ENCODE measurements at places on chromosomes 1 and 21.

DNA sequence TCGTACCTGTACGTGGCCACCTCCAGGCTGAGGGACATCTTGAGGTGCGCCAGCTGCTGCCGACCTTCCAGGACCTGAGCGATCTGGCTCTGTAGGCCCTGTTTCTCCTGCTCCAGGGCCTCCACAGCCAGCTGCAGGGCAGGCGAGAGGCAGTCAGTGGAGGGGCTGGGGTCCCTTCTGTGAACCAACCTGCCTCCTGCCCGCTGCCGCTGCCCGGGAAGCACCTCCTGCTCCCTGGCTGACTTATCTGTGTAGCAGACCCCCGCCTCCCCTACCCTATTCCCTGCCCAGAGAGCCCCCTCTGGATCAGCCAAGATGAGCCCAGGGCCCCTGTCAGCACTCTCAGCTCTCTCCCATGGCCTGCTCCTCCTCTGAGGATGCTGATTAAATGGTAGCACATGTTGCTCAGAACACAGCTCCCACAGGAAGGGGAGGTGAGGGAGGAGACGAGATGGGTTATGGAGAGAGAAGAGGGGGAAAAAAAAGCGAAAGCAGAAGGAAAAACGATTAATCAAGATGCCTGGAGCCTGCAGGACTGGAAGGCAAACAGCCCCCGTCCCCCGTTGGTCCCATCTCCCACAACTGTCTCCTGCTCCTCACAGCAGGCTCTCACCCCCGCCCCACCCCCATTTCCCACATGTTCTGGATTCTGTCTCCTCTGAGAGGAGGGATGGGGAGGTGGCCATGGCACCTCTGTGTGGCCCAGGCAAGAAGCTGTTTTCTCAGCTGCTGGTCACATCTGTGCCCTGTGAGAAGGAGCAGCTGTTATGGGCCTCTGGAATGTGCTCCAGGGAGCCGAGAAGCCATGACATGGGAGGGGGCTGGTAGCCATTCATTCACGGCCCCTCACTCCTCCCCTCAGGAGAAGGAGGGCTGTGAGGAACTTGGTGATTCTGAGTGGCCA lies 1.7 kb downstream of the NES start:
- no peak for DNase-seq

GRCh38 chr1:183566026-183566425 lies 24.2 kb downstream of the NCF2 start:
- DNase-seq: no peak

- no peak for DNase-seq
Observed at GRCh38 chr1:185409763-185410528, 92.9 kb upstream of the IVNS1ABP start.

- DNase-seq: no peak
Observed at GRCh38 chr1:26575348-26575747, 45.8 kb downstream of the RPS6KA1 start.

DNA sequence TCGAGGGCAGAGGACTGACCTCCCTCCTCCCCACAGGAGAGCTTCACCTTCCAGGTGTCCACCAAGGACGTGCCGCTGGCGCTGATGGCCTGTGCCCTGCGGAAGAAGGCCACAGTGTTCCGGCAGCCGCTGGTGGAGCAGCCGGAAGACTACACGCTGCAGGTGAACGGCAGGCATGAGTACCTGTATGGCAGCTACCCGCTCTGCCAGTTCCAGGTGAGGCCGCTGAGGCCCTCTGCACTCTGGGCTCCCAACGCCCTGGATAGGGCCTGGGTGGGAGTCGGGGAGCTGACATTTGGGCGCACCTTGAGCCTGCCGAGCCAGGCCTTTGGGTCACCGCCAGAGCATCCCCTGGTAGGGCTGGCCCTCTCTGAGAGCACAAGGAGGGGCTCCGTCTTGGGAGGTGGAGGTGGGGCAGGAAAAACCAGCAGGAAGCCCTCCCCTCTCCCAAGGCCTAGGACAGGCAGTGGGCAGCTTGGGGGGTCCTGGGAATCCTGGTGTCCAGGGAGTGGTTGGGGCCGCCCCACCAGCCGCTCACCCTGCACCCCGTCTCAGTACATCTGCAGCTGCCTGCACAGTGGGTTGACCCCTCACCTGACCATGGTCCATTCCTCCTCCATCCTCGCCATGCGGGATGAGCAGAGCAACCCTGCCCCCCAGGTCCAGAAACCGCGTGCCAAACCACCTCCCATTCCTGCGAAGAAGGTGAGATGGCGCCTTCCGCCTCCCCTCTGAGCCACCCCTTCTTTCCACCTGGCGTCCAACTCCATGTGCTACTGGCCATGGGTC lies 65.1 kb downstream of the PIK3CD start:
- DNase-seq: no peak

DNA sequence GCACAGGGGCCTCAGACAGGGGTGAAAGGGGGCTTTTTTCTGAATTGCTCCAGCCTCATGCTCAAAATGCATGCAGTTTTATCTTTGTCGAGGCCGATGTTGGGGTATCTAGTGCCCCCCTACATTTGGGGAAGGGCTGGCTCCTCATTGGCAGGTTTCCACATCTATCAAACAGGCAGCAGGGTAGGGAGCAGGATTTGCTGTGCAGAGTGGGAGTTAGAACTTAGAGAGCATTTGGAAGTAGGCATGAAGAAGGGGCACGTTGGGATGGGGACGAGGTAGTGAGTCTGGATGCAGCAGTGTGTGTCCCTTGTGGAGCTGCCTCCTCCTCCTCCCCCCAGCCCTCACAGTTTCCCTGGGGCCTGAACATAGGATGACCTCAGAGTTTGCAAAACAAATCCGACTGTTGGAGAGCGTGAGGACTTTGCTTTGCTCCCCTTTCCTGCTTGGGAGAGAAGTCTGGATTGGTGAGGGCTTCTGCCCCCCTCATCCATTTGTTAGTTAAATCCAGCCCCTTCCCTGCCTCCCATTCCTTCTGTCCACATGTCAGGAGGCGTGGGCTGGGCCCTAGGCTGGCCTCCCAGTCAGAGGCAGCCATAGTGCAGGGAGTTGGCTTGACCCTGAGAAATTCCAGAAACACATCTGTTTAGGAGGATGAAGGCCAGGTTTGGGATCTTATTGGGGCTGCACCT lies 36.9 kb upstream of the GPR37L1 start:
- DNase-seq: no peak

DNA sequence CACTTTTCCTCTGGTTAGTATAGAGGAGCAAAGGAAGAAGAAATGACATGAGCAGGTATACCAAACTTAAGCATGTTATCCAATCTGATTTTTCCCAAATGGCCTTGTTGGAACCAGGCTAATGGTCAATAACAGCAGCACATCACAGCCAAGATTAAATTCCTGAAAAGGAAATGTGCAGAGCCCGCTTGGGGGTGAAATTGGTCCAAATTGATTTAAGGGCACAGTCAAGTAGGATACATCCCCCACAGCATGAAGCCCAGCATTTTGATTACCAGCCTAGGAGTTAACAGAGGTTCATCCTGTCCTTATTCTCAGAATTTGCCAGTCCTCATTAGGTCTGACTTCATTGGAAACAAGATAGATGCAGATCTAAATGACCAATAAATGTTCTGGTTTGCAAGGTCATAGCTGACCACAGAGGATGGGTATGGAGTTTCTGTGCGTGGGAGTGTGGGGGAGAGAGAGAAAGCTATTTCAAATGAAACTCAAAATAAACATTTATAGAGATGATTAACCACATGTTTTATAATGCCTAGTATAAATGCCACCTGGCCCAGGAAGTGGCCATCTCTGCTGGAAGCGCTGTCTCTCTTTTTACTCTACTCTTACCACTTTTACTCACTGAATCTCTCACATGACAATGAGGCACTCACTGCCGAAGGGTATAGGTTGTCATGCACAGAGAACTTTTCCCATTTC lies 38.7 kb downstream of the RGS5 start:
- DNase-seq: no peak
